Cerebellar nuclear complex (tissue), 1 donor: ENCODE measurements at places on chromosomes 6 and 20.

GRCh38 chr20:45344168-45344860, 3.9 kb downstream of the SDC4 start:
- DNase-seq = no peak

- DNase-seq = no peak
These were observed 13.0 kb downstream of the GNAS-AS1 start for GRCh38 chr20:58837717-58838116.

GRCh38 chr6:82775361-82775760, 290.3 kb downstream of the UBE3D start:
- no peak for DNase-seq

DNA sequence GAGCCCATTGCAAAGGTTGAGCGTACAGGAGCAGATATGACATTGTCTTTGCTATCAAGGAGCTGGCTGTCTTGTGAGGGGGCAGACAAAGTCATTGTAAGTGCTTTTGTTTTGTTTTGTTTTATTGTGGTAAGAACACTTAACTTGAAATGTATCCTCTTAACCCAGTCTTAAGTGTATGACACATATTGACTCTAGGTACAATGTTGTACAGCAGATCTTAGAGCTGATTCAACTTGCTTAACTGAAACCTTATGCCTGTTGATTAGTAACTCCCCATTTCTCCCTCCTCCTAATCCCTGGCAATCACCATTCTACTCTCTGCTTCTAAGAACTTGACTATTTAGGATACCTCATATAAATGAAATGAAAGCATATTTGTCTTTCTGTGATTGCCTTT, 429.0 kb downstream of the BMP2 start:
- DNase-seq = no peak

DNA sequence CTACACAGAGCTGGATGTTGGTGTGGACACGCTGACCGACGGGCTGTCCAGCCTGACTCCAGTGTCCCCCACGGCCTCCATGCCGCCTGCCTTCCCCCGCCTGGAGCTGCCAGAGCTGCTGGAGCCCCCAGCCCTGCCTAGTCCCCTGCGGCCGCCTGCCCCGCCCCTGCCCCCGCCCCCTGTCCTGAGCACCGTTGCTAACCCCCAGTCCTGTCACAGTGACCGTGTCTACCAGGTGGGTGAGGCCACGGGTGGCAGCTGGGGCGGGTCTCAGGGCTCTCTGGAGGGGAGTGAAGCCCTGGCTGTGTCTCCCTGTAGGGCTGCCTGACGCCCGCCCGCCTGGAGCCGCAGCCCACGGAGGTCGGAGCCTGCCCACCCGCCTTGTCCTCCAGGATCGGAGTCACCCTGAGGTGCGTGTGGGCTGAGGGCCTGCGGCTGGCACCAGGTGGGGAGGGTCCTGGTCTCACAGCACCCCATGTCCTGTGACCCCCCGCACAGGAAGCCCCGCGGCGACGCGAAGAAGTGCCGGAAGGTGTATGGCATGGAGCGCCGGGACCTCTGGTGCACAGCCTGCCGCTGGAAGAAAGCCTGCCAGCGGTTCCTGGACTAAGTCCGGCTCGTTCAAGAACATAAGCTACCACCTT, 2.9 kb downstream of the SLC2A4RG start:
- DNase-seq = no peak

- DNase-seq = no peak
These were observed 31.9 kb upstream of the FAM83D start for GRCh38 chr20:38894091-38894847.

- no peak for DNase-seq
These were observed 291.8 kb upstream of the MARCKS start for GRCh38 chr6:113565306-113565705.

DNA sequence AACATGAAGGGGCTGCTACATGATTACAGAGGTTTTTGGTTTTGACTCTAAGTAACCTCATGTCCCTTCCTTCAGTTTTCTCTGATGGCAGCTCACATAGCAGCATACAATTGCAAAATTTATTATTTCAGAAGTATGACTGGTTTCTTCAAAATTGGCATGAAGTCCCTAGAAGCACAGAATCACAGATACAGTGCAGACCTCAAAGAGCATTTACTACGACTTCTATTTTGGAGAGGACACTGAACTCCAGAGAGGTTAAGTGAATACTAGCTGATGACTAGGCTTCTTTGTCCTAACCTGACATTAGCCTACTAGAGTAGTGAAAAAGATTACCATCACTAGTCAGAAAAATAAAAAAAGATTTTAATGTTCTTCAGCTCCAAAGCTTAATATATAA, 664.3 kb downstream of the RFPL4B start:
- DNase-seq = no peak

DNA sequence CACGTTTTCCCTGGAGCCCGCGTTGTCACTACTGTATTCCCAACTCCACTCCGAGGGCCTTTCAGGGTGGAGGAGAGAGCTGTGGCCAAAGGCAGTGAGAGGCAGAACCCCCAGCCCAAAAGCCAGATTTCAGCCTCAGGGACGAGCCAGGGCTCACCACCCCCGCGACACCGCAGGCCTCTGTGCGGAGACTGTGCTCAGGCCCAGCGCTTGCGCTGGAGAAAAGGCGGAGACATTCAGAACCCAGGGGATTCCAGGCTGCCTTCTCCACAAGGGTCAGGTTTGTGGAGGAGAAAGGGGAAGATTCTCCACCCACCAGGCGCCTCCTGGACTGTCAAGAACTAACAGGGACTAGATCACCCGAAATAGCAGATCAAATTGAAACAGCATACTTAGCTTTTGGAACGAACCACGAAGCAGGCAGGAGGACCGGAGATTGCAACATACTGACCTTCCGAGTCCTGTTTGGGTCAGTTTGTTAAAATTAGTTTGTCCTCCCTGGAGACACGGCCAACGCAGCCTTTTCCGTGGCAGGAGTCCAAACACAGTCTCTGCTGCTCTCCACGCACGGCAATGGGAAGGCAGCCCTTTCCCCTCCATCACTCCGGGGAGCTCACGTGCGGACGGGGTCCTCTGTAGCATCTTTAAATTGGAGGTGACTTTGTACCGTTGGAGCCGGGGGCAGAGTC, 14.4 kb downstream of the DLL1 start:
- no peak for DNase-seq

DNA sequence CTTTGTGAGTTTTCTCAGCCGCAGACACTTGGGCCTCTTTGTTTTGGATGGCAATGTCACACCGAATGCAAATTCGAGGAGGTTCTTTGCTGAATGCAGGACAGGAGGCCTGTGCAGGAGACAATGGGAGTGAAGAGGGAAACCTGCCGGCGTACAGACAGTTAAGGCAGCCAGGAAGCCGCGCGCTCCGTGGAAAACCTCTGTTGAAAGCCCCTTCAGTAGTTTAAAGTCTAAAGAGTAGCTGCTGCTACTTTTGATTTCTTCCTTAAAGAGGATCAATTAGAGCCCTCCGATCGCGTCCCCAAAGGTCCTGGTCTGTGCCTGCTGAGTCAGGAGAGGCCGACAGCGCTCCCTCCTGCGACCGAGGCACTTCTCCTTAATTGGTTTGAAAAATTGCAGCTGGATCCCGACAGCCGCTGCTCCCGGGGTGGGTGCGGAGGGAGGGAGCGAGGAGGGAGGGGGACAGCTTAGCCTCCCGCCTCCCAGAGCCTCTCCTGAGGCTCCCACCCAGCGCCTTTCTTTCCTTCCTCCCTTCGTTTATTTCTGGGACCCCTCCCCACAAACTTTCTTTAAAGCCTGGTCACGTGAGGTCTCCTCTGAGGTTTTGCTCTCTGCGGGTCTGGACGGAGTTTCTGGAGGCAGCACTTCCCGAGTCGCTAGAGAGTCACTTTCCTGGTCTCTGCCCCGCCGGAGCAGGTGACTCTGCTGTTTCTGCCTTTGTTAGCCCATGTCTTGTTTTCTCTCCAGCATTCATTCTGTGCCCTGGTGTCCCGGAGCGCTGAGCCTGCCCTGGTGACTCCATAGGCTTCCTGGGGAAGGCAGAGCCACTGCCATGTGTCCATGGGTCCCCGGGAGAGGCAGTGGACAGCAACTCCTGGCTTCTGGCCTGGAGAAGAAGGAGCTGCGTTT, 22.3 kb upstream of the RPP40 start:
- DNase-seq = no peak

DNA sequence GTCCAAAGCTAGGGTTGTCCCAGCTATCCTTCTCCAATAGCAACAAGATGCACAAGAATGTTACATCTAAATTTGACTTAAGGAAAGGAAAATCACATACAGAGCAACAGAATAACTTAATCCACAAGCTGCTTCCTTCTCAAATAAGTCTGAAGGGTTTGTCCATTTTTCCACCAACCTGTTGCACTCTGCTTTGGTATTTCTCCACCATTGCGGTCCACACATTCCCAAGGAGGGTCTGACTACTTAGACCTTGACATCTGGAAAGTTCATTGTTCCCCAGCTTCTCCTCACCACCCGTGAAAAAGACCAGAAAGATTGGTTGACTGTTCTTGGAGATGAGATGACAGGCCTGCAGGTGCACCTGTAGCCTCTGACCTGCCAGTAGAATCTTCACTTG, 72.5 kb downstream of the PDSS2 start:
- DNase-seq = no peak
